ENCODE measurements at places on chromosomes 6 and 20.

- DNase-seq: peak; percentile 78
Measured at GRCh38 chr20:2873747-2874041, 413 bp downstream of the PTPRA start.

GRCh38 chr6:39310542-39310941 lies 3.7 kb downstream of the KCNK17 start:
- DNase-seq: no peak

- no peak for DNase-seq
Measured at GRCh38 chr6:143605906-143606521, 71.8 kb upstream of the PHACTR2 start.

DNA sequence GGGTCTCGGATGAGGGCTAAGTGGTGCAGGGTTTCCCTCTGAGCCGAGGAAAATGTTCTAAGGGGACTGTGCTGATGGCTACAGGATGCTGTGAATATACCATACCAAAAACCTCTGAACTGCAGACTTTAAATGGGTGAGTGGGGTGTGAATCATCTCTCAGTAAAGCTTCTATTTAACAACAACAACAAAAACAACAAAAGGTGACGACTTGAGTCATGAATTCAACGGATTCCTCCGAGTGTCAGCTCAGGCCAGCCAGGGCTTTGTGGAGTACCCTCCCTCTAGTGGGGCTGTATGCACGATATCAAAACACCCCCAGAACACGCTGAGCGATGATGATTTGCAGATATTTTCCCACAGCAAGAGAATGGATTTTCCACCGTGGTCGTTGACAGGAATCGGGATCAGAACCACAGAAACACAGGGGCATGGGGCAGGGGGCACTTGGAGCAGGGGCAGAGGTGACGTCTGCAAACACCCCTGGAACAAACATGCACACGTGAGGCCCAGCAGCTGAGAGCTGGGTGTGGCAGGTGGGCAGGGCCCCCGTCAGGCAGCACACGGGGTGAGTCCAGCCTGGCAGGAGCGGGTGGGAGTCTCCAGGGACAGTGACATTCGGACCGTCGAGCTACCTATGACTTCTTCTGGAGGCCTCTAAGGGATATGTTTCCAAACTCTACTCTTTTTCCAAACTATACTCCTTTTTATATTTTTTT lies 38.6 kb downstream of the SLC2A4RG start:
- no peak for DNase-seq

- DNase-seq: no peak
Measured at GRCh38 chr6:82525775-82526495, 162.3 kb downstream of the TPBG start.

GRCh38 chr6:54754406-54754805 lies 92.2 kb upstream of the FAM83B start:
- no peak for DNase-seq

DNA sequence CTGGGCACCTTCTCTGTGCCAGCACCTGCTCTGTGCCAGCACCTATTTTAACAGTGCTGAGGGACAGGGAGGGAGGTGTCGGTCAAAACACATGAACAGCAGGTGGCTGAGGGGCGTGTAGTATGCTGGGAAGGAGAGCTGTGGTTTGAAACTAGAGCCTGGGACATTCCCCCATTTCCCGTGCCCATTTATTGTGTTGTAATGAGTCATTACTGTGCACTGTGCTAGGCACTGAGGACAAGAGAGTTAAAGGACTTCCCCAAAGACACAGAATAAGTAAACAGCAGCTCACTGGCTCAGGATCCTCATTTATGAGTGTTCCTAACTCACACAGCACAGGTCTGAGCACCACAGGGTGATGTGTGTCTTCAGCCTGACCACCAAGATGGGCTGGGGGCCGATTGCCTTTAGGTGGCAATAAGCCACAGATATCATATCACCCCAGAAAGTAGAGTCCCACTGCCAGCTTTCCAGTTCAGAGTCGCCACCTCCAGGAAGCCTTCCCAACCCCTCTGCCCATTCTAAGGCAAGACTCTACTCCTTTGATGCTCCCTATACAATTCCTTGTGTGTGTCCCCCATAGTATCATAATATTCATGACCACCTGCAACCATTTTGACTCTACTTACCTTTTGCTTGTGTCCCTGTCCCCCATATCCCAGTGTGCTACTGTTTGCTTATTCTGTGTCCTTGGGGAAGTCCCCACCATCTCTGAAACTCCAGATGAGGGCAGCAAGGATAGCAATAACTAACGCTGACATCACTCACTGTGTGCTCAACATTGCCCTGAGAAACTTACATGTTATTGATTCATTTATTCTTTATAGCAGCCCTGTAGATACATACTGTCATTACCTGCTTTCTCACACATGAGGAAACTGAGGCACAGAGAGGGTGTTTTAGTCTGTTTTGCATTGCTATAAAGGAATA lies 87.3 kb downstream of the TOX2 start:
- DNase-seq: no peak

DNA sequence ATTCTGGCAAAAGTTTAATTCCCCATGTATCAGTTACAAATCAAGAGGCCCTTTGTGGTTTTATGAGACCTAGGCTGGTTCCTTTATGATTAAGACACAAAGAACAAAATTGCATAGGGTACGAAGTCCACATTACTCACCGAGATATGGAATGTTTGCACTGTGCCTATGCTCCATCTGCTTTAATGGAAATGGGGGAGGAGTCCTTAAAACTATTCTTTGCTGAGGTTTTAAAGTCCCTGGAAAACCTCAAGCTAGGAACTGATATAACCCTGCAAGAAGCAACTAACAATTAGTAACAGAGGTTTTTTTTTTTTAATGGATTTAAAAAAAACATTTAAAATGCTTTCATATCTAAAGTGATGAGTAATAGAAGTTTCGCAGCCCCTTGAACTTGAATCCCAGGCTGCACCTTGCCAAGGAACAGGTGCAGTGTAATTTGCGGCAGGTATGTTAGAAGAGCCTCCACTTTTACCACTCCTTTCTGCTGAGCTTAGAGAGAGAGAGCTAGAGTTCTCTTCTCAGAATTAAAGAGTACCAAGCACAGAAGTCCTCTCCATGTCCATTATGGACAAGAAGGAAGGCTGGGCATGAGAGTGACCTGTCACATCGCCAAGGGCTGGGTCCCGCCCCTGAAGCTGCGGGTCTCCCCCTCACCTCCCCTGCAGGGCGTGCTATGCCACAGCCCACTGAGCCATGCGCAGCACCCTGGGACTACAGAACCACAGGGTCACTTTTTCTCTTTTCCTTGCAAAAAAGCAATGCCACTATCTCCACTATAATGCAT lies 2.3 kb downstream of the SERPINB1 start:
- DNase-seq: peak; percentile 70
